Fibroblast of skin of abdomen (primary cell): ENCODE measurements at places on chromosomes 4 and X.

GRCh38 chr4:1516881-1517480, 110.7 kb upstream of the NKX1-1 start:
- DNase-seq: no peak

DNA sequence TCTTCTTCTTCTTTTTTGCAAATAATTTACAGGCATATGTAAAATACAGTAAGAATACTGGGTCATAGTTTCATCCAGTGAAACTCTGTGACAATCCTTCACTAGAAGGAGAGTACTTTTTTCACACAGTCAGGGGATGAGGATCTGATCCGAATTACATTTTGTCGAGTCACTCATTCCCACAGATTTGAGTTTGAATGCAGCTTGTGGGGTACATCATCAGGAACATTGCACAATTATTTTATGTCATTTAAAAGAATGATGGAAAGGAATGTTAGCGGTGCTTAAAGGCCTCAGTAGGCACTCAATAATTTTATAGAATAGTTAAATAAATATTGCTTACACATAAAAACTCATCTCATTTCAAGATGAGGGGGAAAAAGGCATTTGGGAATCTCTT, 88.6 kb downstream of the CHRNA9 start:
- peak; percentile 79 for DNase-seq

- no peak for DNase-seq
Observed at GRCh38 chrX:128891554-128891953, 631.7 kb downstream of the SMARCA1 start.

- no peak for DNase-seq
Observed at GRCh38 chr4:98501383-98501782, 157.0 kb downstream of the TSPAN5 start.

GRCh38 chr4:141229408-141230101, 8.9 kb downstream of the ZNF330 start:
- no peak for DNase-seq

GRCh38 chrX:119067023-119067739, 5.6 kb upstream of the CT47C1 start:
- peak; percentile 34 for DNase-seq
